ENCODE measurements at places on chromosomes 4 and X.

GRCh38 chr4:38670109-38670901, 6.3 kb downstream of the KLF3 start:
- H3K4me1 ChIP-seq, result peaks cover 86% of the 10 kb centered on the region
- H3K27me3 ChIP-seq, result no peaks in the 10 kb centered on the region
- peaks cover 25% of the 10 kb centered on the region for H3K36me3 ChIP-seq

- no peak for DNase-seq
- H3K4me3 ChIP-seq, result no peak overlapping the region
- H3K36me3 ChIP-seq, result no peaks in the 10 kb centered on the region
- no peaks in the 10 kb centered on the region for H3K27me3 ChIP-seq
These were observed 43.8 kb downstream of the PDS5A start for GRCh38 chr4:39933671-39934590.

- H3K27me3 ChIP-seq, result no peaks in the 10 kb centered on the region
- no peak overlapping the region for H3K27ac ChIP-seq
- no peak overlapping the region for H3K4me3 ChIP-seq
- no peaks in the 10 kb centered on the region for H3K36me3 ChIP-seq
- DNase-seq, result no peak
These were observed 954.1 kb upstream of the INTU start for GRCh38 chr4:126678618-126679017.

GRCh38 chrX:115031989-115032388, 14.6 kb upstream of the IL13RA2 start:
- H3K36me3 ChIP-seq, result no peaks in the 10 kb centered on the region
- no peaks in the 10 kb centered on the region for H3K27me3 ChIP-seq
- H3K27ac ChIP-seq, result no peak overlapping the region
- H3K4me1 ChIP-seq, result peaks cover 26% of the 10 kb centered on the region
- H3K4me3 ChIP-seq, result no peak overlapping the region

GRCh38 chrX:136778020-136778419, 2.7 kb downstream of the ARHGEF6 start:
- H3K36me3 ChIP-seq, result no peaks in the 10 kb centered on the region
- no peaks in the 10 kb centered on the region for H3K27me3 ChIP-seq
- no peak overlapping the region for H3K27ac ChIP-seq

Measured in PC-9 (cell line).